Putamen (tissue), 1 donor: ENCODE measurements at places on chromosomes 11 and 22.

DNA sequence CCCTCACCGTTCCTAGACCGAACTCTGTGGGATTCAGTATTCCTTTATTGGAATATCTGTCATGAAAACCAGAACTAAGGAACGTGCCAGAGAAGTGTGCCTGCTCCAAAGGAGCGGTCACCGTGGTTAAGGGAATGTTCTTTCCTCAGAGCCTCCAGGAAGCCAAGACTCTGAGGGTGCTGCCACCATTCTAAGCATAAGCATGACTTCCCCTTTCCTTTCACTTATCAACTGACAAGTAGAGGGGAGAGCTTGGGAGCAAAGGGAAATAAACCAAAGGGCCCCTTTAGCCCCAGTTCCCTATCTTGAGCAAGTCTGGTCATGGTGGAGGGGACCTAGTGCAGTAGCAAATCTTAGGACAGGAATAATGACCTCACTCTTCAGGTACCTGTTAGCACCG, 26.8 kb downstream of the CTR9 start:
- no peak for DNase-seq

DNA sequence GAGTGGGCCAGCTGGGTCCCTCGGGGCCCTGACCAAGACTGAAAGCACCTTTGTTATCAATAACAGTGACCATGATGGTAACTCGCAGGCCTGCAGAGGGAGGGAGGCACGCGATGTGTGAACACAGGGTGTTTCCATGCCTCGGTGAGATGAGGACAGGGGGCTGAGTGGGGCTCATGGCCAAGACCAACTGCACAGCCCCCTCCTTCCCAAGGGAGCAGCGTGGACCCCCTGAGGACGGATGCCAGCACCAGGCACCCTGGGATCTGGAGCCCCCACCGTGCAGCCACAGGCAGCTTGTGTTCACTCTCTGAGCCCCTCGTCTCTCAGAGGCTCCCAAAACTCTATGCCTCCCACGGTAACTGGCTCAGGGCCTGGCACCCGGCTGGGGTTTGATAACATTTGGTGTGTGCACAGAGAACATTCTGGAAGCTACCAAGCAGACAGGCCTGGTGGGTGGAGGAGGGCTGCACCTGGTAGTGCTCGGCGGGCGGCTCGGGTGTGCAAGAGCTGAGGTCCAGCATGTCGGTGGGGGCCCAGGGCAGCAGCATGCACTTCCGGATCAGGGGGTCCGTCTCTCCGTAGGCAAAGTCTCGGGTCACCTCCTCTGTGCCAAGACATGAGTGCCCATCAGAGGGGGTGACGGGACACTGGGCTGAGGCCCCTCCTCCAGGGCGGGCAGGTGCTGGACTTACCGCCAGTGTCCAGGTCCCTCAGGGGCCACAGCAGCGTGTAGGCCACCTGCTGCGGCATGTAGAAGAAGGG, 7.6 kb downstream of the TTLL12 start:
- no peak for DNase-seq

DNA sequence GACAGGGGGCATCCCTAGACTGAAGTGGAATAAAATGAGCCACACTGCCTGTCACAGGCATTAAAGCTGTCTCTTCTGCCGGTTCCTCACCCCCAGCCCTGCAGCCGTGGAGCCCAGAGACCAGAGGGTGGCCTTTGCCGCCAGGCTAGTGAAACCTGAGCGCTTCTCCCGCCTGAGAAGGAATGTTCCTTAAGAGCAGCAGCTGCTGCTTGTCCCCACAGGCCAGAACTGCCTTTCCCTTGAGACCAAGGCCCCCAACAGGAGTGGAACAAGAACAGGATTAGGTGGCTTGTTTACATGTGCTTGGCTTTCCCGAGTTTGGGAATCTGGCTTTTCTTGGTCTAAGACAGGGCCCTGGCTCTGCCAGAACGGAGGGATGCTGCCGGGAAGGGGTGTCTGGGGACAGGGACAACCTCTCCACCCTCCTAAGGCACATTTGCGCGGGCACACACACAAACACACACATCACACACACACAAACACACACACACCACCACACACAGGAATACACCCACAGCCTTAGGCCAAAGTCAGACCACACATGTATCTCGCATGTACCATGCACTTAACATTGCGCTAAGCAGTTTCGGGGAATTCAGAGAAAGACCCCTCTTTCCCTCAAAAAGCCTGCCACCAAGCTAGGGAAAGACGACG, 91.8 kb downstream of the FEZ1 start:
- DNase-seq = no peak

- DNase-seq = no peak
Measured at GRCh38 chr11:35683728-35684339, 21.3 kb downstream of the TRIM44 start.
